Activated CD4-positive, alpha-beta T cell treated with anti-CD3 and anti-CD28 coated beads, Interleukin-10, Interleukin-2, amounts not matched to agents 100 ng/mL and 50 ng/mL, durations not matched to agents 16 hours and 8 hours (primary cell): ENCODE measurements at places on chromosomes 4 and X.

- DNase-seq: peak; percentile 49
These were observed 980 bp upstream of the GIMD1 start for GRCh38 chr4:106369456-106370060.

- no peak for DNase-seq
These were observed 68.9 kb downstream of the ACOX3 start for GRCh38 chr4:8371596-8371995.

- no peak for DNase-seq
These were observed 393.5 kb upstream of the PITX2 start for GRCh38 chr4:111016416-111016815.

GRCh38 chr4:5959211-5959982 is 58.8 kb downstream of the C4orf50 start:
- DNase-seq: no peak

DNA sequence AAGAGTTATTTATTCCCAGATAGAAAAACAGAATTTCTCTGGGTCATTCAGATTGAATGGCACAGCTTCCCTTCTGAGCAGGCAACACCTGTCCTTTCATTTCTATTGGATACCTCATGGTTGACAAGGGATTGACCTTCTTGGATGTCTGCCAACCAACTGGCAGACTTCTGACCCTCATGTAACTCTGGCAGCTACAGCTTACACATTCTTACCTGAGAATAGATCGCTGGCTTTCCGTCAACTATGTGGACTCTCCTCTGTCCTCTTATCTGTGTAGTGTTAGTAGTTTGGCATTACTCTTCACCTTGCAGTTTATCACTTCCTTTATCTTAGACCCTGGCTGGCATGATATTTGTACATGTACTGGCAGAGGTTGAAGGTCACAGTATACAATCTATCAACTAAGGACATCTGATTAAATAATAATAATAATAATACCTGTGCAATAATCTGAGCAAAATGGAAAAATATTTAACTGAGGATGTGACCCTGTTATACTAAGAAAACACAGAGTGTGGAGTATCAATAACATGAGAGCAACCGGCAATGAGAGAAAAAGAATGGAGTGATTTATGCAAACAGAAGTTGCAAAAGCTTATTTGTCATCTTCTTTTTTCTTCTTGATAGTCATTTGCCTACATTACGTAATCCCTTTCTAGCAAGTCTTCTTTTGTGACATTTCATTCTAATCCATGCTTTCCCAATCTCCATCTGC is 1118.2 kb downstream of the ARAP2 start:
- DNase-seq: no peak

GRCh38 chrX:11449613-11450012 is 156.4 kb downstream of the AMELX start:
- no peak for DNase-seq

GRCh38 chr4:184932343-184932742 is 85.9 kb upstream of the HELT start:
- no peak for DNase-seq

DNA sequence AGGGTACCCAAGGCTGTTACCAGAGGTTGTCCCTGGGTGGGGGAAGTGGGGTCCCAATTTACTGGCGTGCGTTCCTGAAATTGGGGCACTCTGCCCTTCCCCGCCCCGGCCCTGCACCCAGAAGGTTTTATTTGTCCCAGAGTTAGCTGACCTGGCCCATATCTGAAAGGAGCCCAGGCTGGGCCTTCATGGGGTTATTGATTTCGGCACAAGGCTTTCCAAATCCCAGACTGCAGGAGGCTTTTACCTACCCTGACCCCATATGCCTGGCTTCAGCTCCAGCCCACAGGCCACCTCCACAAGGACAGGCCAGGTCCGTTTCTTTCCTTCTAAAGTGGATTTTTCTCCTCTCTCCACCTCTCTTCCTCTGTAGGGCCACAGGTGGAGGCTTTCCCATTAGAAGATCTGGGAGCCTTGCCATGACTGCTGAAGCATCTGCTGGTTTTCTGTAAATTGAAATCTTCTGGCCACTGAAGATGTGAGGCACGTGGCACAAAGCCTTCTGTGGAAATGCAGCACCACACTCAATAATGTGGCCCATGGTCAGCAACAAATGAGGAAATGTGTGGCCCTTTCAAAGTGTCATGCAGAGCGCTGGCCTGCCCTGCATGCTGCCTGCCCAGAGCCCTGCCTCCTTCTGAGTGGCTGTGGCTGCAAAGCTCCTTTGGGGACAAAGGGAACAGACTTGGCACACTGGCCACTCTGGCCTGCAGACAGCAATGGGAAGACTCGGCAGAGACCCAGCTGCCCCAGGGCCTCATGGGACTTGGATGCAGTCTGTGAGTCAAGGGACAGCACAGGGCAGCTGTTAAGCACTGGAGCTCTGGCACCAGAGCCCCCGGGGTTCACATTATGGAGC is 43.1 kb upstream of the MTM1 start:
- no peak for DNase-seq

DNA sequence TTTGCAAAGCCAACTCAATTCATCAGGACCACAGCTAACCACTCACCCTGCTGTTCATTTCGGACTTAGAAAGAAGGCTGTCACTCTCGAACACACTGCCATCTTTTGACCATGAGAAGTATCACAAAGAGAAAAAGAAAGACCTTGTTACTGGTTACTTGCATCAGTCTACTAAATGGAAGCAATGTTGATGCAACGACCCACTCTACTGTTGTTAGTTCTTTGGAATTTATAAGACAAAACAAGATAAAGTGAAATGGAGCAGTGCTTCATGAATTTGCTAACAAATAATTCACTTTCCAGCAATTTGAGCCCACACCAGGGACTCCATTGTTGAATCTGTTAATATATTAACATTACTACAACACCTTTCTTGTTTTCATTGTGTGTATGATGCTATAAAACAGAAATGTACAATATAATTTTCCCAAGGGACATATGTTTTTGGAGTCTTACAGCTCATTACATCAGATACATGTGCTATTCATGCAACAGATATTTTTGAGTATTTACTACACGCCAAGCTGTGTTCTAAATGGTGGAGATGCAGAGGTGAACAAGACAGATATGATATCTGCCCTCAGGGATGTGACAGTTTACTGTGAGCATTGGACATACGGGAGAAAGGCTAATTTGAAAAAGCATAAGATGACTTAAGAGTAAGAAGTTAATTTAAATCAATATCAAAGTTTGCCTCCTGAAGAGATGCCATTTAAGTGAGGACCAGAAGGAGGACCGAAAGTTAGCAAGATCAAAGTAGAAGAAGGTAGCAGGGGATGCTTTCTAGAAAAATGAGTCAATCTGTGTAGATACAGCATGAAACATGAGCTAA is 87.2 kb downstream of the AREG start:
- peak; percentile 48 for DNase-seq

DNA sequence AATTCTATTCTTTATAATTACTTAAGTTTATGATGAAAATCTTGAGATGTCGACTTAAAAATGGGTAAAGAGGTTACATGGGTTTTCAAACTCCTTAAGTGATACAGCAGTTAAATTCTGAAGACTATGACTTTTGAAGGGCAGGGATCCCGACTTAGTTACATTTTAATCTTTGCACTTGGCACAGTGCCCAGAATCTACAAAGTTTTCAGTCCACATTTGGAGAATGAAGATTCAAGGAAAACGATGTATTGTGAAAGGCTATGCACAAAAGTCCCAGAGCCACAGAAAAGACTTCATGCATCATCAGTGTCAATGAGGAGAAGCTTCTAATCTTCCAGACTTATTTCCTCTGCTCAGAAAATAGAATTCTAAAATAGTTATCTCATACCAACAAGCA is 36.3 kb upstream of the GRPR start:
- DNase-seq: no peak
